ENCODE measurements at places on chromosomes 7 and 10.

DNA sequence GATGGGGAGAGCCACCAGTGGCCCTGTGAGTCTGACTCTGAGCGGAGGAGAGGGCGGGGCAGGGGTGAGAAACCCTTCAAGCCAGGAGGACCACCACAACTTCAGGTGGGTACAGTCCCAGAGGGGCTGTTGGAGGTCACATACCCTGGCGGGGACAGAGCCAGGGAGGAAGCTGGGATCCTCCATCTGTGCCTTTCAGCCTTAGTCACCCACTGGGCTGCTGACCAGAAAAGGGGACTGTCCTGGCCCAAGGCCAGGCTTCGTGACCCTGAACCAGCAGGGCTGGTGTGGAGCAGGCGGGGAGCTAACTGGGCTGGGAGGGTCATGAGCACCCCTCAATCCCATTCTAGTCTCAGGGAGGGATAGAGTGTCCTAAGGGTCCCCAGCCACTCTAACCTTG is 1.5 kb upstream of the CALHM3 start:
- no peak for DNase-seq

DNA sequence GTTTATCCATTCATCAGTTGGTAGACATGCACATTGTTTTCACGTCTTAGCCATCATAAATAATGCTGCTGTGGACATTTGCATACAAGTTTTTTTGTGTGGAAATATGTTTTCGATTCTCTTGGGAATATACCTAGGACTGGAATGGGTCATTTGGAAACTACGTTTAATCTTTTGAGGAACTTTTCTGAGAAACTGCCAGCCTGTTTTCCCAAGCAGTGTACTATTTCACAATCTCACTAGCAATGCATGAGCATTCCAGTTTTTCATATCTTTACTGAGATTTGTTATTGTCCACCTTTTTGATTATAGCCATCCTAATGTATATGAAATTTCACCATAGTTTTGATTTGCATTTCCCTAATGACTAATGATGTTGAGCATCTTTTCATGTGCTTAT is 95.7 kb upstream of the JAZF1 start:
- no peak for DNase-seq

DNA sequence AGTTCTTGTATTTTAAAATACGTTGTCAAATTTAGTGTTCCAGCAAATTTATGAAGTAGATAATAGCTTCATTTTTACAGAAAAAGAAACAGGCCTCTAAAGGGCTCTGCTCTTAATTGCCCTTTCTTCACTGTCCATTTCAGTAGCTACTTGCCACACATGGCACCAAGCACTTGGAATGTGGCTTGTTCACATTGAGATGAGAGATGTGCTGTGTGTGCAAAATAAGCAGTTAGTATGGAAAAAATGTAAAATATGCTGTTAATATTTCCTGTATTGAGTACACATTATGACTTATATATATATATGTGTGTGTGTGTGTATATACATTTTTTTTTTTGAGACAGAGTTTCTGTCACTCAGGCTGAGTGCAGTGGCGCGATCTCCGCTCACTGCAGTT is 19.5 kb downstream of the RBM33 start:
- no peak for DNase-seq

DNA sequence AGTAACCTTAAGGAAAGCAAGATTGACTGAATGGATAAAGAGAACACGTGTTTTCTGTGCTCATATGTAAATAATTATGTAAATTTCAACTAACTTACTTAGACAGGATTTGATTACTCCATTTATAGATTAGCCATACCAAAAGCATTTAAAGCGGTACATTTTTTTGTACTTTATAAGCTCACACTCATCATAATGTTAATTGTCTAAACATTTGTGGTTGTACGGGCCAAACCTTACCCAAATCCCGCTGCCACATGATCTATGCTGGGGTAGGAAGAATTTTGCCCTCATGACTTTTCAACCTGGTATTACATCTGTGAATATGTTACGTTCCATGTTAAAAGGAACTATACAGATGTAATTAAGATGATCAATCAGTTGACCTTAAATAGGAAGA is 29.1 kb downstream of the MKX start:
- no peak for DNase-seq

DNA sequence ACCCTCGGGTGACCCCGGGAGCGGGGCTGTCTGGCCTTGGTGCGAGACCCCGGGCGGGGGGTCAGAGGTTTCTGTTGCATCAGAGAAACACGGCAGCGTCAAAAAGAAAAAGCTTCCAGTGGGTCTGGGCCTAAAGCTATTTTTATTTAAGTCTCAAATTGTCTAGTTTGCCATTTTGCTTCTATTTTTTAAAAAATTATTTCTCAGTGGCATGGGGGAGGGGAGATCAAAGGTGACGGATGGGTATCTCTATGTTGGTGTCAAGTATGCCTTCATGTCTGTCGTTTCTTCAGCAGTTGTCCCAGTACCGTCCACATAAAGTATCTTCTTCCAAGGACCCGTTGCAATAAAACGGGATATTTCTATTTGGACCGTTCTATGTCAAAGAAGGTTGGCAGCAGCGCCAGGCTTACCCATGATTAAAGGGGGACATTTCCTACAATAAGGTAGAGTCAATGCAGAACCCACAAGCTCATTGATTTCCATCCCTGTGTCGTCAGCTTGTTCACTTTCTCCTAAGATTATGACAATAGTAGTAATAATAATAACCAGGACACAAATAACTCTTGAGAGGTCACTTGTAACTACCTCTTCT is 26.0 kb upstream of the VAX1 start:
- no peak for DNase-seq

- no peak for DNase-seq
These were observed 4.4 kb downstream of the CDK6 start for GRCh38 chr7:92831716-92832533.

DNA sequence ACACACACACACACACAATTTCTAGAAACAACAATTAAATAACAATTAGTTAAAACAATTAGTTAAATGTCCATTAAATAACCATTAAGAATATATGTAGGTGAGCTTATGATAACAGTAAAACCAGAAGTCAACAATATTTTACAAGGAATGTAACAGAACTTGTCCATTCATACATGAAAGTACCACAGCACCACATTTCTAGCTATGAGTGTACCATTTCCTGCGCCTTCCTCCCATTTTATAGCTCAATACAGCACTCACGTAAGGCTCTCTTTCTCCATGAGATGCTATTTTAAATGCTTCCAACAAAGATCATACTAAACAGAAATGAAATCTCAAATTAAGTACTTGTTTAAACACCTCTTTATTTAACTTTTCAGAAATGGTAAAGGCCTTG is 367.3 kb upstream of the ZWINT start:
- no peak for DNase-seq

DNA sequence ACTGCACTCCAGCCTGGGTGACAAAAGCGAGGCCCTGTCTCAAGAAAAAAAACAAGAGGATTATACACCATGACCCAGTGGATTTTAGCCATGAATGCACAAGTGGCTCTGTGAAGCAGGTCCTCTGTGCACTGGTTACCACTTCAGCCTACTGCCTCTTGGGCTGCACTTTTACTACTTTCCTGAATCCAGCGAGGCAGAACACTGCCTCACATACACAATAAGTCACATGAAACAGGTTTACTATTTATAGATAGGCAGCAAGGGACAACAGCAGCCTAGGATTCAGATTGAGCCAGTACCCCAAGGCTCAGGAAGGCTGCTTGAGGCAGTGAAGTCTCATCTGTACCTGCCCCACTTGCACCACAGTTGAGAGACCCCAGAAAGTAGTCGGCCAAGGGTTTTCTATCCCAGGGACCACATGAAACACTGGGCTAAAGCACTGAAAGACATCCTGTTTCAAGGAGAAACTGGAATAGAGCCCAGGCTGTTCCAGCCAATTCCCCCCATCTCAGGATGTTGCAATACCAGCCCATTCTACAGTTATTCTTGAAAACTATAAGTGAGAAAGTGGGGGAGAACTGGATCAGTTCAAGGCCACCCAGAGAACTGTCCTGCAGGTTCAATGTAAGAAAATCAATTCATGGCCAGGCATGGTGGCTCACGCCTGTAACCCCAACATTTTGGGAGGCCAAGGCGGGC is 10.3 kb upstream of the OGDH start:
- DNase-seq: no peak

Data from stimulated activated CD4-positive, alpha-beta T cell treated with anti-CD3 and anti-CD28 coated beads, Interleukin-2, amount 100 ng/mL, for 48 hours (primary cell).